Activated CD4-positive, alpha-beta T cell treated with anti-CD3 and anti-CD28 coated beads, Interleukin-2, amount 50 U/mL, for 24 hours (primary cell): ENCODE measurements at places on chromosomes 7 and 10.

- no peak for DNase-seq
These were observed 44.5 kb upstream of the STK17A start for GRCh38 chr7:43538404-43538771.

GRCh38 chr7:98110249-98111022, 3.8 kb downstream of the LMTK2 start:
- DNase-seq = no peak

- DNase-seq = no peak
These were observed 105.4 kb upstream of the FRMD4A start for GRCh38 chr10:14435976-14436632.

GRCh38 chr10:79014796-79015195, 54.0 kb upstream of the ZMIZ1 start:
- DNase-seq = no peak

DNA sequence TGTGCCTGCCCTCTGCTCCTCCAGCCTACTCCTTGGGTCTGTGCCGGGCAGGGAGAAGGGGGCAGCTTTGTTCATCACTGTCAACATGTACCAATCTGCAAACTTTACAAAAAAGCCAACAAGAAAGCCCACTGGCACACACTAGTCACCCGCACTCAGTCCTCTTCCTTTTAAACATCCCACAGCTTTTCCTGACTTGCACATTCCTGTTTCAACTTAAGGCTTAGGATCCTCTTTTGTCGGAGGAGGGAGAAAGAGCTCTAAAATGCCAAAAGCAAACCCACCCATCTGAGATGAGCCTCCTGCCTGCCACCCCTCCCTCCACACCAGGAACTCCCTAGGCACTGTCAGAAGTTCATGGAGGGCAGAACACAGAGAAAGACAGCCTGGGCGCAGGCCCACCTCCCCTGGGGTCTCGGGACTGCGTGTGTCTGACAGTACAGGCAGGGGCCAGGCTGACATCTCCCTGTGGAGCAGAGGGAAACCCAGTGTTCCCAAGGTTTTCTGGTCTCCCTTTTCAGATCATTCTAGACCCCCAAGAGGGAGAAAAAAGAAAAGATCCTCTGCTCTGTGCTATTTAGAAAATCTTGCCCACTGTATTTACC, 5.4 kb downstream of the PDIA4 start:
- DNase-seq = no peak

- DNase-seq = no peak
These were observed 251.4 kb upstream of the CTBP2 start for GRCh38 chr10:125411724-125412123.

- DNase-seq = no peak
These were observed 13.1 kb downstream of the TAS2R41 start for GRCh38 chr7:143490717-143491306.

DNA sequence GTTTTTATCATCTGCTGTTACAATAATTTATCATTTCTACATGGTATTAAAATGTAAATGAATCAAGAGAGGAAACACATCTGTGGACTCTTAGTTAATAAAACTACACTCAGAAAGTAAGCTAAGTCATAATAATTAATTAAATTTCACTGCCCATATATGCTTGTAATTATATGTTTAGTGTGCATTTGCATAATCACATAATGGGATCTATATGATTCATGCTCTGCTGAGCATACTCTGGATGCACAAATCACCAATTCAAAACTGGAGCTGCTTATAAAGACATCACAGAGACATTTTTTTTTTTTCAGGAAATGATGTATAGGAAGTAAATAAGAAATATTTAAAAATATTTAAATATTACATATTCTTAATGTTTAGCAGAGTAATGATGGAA, 151.6 kb upstream of the STEAP4 start:
- no peak for DNase-seq

DNA sequence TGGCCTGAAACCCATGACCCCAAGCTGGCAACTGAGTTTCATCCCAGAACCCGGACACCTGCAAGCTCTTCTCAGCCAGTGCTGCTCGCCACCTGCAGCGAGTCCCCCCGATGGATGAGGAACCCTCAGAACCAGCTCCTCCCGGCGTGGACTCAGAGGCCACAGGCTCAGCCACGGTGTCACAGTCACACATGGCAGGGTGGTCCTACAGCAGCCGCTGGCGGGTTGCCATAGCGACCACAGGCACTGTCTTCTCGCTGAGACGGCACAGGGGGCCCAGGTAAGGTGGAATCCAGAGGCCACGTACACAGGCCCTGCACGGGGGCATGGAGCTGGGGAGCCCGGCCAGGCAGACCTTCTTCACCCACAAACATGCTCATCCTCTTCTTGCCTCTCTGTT, 53.4 kb downstream of the DPYSL4 start:
- no peak for DNase-seq

- DNase-seq = no peak
These were observed 122.8 kb downstream of the KAT6B start for GRCh38 chr10:74949034-74949832.

DNA sequence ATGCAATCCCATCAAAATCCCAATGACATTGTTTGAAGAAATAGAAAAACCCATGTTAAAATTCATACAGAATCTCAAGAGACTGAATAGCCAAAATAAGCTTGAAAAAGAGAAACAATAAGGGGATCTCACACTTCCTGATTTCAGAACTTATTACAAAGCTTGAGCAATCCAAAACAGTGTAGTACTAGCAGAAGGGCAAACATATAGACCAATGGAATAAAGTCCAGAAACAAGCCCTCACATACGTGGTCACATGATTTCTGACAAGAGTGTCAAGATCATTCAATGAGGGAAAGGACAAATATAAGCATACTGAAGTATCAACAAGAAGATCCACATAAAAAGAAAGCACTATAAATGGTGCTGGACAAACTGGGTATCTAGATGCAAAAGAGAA, 31.9 kb downstream of the MICU1 start:
- DNase-seq = no peak

DNA sequence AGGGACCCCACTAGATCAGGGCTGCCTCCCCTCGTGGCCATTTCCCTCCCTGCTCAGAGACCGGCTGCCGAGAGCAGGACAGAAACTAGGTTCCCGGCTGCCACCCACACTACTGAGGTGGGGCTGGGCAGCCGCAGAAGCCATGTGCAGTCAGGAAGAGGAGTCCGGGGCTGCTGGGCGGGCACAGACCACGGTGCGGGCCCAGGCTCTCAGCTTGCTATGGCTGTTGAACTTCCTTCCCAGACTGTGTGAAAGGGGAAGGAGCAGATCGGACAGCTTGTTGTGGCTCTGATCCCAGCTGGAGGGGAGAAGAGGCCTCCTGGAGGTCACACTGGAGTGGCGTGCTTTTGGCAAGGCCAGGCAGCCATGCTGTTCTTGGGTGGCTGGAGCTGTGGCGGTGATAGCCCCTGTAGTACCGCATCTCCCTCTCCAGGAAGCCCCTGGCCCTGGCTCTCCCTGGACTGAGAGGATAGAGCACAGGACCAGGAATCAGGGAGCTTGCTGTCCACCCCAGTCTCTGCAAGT, 56.8 kb downstream of the HK1 start:
- no peak for DNase-seq
